ENCODE measurements at places on chromosomes 7 and 10.
A peak's percentile ranks its signal among the peaks of the same experiment; 100 is the strongest.

GRCh38 chr7:1457059-1457948 lies 2.0 kb downstream of the MICALL2 start:
- no peak for DNase-seq

DNA sequence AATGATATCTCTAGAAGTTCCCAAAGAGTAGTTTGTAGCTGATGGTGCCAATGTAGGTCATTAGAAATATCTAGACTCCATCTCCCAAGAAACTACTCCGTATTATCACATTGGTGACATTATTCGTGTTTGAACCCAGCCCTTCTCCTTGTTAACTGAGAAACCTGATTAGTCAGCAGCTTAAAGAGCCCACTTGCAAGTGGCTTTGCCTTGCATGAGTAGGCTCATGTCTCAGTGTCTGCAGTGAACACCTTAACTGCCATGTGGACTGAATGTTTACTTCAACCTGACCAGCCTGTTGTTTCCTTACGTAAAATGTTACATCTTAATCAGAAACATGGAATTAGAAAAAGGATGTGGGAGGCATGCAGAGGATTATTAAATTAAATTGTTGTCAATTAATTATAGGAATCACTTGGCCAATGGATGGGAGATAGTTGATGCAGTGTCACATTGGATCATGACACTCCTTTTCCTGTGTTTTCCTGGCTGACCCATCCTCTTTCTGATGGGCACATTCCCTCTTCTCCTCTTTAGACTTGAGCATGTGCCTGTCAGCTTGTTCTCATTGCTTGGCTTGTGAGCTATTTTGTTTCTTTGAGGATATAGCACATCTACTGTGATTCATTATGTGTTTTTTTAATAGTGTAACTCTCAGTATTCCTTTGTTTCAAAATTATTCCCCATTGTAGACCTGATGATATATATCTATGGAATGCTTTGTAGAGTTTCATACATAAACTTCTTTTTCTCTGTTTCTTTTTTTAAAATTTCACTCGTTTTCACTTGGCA lies 18.0 kb downstream of the STARD3NL start:
- DNase-seq: no peak

- DNase-seq: no peak
Observed at GRCh38 chr7:139635526-139636302, 112.2 kb downstream of the CLEC2L start.

GRCh38 chr10:1137499-1138163 lies 81.4 kb downstream of the WDR37 start:
- no peak for DNase-seq

DNA sequence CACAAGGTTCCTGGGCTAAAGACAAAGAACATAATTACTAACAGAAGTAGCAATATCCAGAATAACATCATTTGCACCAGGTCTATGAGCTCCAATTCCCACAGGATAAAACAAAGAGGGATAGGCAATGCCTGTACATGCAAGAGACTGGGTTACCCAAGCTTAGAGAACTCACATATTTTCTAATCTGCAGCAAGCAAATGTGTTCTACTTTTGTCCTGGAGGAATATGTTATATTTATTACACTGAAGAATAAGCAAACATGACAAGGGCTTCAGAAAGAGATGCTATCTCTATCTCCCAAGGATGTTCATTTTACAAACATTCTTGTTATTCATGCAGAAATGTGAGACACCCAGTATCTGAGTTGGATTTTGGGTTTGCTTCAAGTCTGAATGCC lies 118.6 kb downstream of the MDFIC start:
- no peak for DNase-seq

GRCh38 chr7:149806726-149807125 lies 31.4 kb upstream of the ZNF862 start:
- DNase-seq: no peak

DNA sequence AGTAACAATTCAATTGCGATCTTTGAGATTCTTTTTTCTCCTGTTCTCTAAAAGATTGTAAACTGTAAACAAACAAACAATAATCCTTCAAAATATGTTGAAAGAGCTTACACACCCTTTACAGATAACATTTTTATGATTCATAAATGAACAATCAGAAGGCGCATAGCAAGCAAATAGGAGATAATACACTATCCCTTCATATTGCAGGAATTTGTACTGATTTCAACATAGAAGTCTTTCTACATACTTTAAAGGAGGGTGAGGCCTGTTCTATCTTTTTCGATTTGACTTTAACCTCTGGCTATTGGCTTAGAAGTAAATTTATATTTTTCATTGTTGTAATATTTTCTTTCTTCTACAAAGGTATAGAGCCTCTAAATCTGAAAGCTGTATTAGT lies 57.2 kb downstream of the TFEC start:
- no peak for DNase-seq

DNA sequence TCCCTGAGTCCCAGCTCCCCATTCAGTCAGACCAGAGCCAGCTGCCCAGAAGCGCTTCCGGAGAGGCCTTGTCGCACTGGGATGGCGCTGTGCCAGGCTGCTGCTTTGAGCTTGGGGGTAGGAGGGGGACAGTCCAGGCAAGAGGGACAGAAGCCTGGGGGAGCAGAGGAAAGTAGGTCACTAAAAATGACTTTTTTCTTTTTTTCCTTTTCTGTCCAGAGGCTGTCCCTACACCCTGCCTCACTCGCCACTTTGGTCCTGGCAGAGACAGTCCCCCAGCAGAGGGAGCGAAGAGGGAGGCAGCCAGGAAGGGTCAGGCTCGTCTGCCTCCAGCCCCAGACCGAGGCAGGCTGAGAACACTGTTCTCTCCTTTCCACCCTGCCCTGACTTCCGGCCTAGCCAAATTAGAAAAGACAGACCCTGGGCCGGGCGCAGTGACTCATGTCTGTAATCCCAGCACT lies 15.8 kb upstream of the TRIM8 start:
- DNase-seq: peak; percentile 9

GRCh38 chr7:40595832-40596231 lies 461.0 kb downstream of the SUGCT start:
- DNase-seq: no peak

- DNase-seq: no peak
Observed at GRCh38 chr10:130439766-130440165, 303.6 kb downstream of the GLRX3 start.

- DNase-seq: no peak
Observed at GRCh38 chr7:127816354-127817190, 164.6 kb downstream of the SND1 start.

- no peak for DNase-seq
Observed at GRCh38 chr10:30365278-30365677, 16.2 kb upstream of the MTPAP start.

- DNase-seq: peak; percentile 8
Observed at GRCh38 chr10:36888925-36889573, 236.3 kb upstream of the ANKRD30A start.

DNA sequence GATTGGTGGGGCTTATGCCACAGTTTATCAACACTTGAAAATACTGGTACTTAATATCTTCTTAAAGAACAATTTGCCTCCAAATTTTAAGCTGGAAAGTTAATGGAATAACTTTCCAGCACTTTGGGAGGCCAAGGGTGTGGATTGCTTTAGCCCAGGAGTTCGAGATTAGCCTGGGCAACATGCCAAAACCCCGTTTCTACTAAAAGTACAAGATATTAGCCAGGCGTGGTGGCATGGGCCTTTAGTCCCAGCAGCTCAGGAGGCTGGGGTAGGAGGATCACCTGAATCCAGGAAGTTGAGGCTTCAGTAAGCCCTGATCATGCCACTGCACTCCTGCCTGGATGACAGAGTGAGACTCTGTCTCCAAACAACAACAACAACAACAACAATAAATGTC lies 56.0 kb downstream of the PRF1 start:
- no peak for DNase-seq

DNA sequence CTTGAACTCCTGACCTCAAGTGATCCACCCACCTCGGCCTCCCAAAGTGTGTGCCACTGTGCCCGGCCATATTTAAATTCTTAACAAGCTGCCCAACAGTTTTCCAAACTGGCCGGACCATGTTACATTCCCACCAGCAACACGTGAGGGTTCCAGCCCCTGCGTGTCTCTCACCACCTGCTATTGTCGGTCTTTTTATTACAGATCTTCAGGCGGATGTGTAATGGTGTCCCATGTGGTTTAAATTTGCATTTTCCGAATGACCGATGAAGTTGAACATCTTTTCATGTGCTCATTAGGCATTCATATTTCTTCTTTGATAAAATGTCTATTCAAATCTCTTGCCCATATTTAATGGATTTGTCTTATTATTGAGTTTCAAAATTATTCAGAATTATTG lies 11.5 kb downstream of the ELFN1 start:
- DNase-seq: no peak

DNA sequence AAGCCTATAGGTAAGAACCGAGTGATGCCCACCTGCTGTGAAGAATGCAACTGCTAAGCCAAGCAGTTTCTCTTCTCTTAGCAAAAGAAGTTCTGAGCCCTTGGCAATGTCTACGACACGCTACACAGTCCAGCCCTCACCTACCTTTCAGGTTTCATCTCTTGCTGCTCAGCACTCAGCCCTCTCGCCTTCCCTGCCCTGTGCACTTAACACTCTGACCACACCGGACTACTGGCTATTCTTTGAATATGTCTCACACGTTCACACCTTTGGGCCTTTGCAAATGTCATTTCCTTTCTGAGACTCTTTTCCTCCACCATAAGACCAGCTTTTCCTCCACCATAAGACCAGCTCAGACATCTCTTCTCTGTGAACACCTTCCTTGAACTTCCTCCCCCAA lies 67.0 kb upstream of the ITGB1 start:
- no peak for DNase-seq

DNA sequence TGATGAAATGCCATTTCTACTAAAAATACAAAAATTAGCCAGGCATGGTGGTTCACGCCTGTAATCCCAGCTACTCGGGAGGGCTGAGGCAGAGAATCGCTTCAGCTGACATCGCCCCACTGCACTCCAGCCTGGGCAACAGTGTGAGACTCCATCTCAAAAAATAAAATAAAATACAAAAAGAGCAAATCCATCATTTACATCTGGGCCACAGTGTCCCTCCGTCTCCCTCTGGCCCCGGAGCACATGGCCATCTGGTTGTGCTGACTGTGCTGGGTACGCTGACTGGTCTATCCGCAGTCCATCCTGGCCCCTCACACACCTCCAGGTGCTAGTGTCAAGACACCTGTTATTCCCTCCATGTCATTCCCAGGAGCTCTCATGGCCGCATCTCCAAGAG lies 42.1 kb downstream of the KCNH2 start:
- no peak for DNase-seq

DNA sequence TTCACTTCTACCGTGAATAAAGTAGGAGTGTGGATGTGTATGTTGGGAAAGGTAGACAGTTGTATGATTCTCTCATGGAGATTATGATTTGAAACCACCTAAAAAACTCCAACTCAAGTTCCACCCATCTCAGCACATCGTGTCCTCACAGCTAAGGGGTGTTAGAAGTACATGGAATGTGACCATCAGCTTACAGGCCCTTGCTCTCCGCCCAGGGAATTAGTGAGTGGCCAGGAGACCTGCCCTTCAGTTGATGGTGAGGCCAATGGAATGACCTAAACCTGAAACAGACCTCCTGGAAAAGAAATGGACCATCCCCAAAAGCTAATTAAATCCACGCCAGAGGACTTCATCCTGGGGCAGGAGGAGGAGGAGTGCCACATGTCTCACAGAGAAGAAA lies 2.1 kb upstream of the WNT2 start:
- no peak for DNase-seq

DNA sequence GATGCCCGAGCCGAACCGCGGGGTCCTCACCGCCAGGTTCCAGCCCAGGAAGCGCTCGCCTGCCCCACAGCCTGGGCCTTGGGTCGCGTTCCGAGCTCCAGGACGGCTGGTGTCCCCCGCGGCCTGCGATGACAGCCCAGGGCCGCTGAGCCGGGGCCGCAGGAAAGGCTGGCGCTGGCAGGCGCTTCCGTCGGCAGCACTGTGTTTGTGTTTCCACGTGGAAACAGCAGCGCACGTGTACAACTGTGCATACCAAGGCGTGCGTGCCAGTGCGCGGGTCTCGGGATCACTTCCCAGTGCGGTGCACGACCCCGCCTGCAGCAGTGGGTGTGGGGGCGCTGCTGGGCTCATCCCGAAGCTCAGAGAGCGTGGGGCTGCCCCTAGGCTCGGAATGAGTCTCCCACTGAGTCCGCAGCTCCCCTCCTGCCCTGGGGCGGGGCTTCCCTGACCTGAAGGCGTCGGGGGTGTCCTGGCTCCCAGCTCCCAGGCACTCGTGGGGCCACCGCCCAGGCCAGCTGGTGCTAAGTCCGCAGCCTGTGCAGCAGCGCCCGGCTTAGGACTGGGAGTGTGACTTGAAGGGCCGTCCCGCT lies 17.2 kb downstream of the AP5Z1 start:
- no peak for DNase-seq

DNA sequence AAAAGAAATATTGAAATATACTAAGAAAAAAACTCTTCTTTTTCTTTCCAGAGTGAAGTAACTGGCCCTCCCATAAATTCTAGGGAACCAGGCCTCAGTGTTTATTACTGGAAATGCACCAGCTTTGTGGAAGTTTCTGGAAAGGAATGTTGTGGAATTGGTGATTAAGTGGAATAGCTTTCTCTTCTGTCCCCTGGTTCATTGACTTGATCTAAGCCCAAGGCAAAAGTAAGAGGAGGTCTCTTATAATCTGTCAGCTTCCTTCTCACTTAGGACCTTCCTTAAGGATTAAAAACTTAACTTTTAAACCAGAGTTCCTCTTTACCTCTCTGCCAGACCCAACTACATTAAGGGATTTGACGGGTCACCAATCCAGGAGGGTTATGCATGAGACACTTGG lies 266.2 kb downstream of the SLC25A13 start:
- no peak for DNase-seq

DNA sequence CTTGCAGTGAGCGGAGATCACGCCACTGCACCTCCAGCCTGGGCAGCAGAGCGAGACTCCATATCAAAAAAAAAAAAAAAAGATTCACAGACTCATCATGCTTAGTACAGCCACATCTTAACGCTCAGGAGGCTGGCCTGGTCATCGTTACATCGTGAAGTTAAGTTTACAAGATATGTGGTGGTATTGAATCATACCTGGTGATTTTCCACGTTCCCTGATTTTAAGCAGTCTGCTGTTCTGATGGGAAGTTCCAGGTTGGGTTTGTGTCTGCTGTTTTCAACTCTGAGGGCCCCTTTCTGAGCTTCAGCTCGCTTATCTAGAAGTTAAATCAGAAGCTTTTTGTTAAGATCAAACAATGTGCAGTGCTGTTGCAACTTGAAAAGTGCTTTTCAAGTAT lies 6.9 kb downstream of the PPP2R2D start:
- DNase-seq: no peak

- no peak for DNase-seq
Observed at GRCh38 chr10:97228130-97228774, 42.5 kb upstream of the SLIT1 start.

- no peak for DNase-seq
Observed at GRCh38 chr7:93188870-93189634, 37.2 kb downstream of the HEPACAM2 start.
